Right atrium auricular region (tissue), 2 donors: ENCODE measurements at places on chromosomes 16 and 17. TPM values are rescaled to one million over a fixed set of nuclear protein-coding genes. Genes with fewer than 3 reads are reported as not detected.
A peak's percentile ranks its signal among the peaks of the same experiment; 100 is the strongest.

DNA sequence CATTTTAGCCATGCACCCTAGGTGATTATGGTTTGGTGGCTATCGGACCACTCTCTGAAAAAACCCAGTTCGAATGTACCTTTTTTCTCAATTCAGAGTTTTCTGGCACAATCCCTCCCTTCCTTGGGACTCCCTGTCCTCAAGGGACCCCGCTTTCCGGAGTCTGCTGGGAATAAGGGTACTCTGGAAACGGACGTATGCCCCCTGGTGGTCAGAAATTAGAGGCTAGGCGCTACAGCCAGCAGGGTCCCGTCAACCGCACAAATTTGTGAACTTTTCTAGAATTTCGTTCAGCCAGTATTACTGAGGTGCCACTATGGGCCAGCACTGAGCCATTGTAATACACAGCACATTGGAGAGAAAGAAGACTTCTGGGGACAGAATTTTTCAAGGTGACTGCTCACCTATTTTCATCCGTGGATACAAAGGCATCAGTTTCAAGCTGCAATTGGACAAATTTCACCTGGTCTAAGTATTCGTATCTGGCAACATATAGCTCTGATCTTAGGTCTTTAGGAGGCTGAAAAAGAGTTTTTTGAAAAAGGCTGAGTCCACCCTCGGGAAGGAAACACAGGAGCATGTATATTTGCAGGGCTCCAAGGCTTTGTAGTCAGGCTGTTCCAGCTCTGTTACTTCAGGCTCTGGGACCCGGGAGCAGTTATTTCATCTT lies 27.1 kb upstream of the CRYBA1 start:
- no peak overlapping the region for H3K27ac ChIP-seq
- H3K36me3 ChIP-seq: no peaks in the 10 kb centered on the region
- no peaks in the 10 kb centered on the region for H3K4me1 ChIP-seq
- H3K27me3 ChIP-seq: no peaks in the 10 kb centered on the region
- no peak overlapping the region for H3K4me3 ChIP-seq

- peak; percentile 38 for DNase-seq
- H3K4me3 ChIP-seq: peak overlapping the region; percentile 93
- peaks cover 40% of the 10 kb centered on the region for H3K4me1 ChIP-seq
Observed at GRCh38 chr16:67030221-67030962, 1.4 kb downstream of the CBFB start.

GRCh38 chr17:45992904-45993303 lies 6.1 kb upstream of the STH start:
- no peaks in the 10 kb centered on the region for H3K36me3 ChIP-seq
- no peak overlapping the region for H3K4me3 ChIP-seq
- H3K4me1 ChIP-seq: no peaks in the 10 kb centered on the region
- H3K27me3 ChIP-seq: no peaks in the 10 kb centered on the region
- no peak overlapping the region for H3K27ac ChIP-seq

Gene CD79B
- total RNA-seq: 7.3 TPM
